ENCODE measurements at places on chromosomes 11 and 22.

GRCh38 chr22:50606165-50606945 lies 5.8 kb downstream of the MAPK8IP2 start:
- DNase-seq = no peak

DNA sequence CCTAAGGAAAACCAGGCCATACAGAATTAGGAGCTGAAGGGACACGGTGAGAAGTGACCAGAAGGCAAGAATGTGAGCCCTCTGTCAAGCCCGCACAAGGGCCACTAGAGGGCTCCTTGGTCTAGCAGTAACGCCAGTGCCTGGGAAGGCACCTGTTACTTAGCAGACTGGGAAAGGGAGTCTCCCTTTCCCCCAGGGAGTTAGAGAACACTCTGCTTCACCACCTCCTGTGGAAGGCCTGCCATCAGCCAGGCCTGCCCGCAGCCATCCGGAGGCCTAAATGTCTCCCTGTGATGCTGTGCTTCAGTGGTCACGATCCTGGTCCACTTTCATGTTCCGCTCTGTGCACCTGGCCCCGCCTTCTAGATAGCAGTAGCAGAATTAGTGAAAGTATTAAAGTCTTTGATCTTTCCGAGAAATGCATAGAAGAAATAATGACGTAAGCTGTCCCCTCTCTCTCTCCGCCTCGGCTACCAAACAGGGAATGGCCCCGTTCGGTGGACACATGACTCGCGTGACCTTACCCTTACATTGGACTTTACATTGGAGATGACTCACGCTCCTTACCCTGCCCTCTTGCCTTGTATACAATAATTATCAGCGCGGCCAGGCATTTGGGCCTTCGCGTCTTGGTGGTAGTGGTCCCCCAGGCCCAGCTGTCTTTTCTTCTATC lies 10.7 kb upstream of the GSTP1 start:
- no peak for DNase-seq

DNA sequence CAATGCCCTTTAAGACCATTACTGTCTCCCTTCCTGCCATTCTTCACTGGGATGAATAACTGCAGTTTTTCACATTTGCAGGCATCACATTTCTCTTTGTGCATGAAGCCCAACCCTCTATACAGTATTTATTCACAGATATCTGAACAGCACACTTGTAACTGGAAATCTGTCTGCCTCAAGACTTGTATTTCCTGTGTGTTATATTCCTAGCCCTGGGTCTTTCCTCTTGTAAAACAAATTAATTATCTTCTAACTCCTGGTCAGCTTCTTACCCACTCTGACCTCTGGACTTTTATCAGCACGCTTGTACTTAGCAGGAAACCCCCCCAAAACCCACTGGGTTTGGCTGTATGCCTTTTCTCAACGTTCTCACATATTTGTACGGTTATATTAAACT lies 2.0 kb downstream of the CSRP3 start:
- DNase-seq = no peak

DNA sequence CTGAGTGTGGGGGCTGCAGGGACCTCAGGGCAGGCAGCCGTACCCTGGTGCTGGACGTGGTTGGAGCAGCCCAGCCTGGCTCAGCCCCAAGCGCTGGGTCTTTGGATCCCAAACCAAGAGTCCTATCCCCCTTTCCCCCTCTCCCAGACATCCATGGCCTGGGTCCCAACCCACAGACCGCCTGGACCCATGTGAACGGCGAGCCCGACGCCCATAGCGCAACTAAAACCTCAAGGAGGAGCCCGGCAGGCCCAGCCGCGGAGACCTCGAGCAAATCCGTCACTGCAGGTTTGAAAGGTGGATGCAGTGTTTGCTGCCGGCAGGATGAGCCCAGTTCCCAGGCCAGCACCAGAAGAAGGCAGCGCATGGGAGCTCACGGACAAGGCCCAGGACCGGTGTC lies 337.0 kb downstream of the BRD1 start:
- DNase-seq = no peak

DNA sequence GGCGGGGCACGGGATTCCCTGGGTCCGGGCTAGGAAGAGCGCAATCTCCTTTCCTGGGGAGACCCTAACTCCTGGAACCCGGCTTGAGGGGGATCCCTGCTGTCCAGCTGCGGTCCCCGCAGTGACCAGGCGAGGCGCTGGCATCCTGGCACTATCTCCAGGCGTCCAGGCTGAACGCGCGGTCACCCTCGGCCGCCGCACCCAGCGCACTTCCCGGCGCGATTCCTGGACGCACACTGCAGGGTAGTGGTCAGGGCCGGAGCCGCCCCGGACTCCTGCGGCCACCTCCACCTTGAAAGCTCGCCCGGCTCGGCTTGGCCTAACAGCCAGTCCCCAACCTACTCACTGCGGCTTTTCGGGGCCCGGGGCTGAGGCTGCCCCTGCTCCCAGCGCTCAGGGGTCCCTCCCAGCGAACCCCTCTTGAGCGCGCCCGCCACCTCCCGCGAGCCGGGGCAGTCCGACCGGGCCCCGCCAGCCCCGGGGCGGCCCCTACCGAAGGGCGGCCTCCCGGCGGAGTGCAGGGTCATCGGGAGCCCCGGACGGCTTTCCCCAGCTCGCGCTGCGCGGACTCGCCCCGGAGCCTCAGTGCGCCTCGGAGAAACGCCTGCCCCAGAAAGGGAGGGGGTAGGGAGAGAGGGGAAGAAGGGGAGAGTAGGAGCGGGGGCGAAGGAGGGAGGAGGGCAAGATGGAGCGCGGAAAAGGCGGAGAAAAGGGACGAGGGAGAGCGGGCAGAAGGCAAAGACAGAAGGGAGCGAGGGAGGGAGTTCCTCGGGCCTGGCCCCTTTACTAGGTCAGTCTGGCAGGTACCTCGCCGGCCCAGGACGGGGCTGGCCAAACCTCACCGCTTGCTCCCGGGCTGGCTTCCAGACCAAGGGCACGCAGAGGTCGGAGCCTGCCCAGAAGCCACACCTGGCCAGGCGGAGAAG lies 1.0 kb downstream of the POU2AF3 start:
- no peak for DNase-seq

GRCh38 chr22:39514373-39514973 lies 5.9 kb upstream of the ATF4 start:
- DNase-seq = no peak

GRCh38 chr22:40797427-40797826 lies 21.7 kb downstream of the SLC25A17 start:
- no peak for DNase-seq

- DNase-seq = peak; percentile 5
Measured at GRCh38 chr22:19260804-19261203, 30.7 kb downstream of the CLTCL1 start.

GRCh38 chr11:10807493-10808234 lies 1.1 kb downstream of the EIF4G2 start:
- peak; percentile 48 for DNase-seq

DNA sequence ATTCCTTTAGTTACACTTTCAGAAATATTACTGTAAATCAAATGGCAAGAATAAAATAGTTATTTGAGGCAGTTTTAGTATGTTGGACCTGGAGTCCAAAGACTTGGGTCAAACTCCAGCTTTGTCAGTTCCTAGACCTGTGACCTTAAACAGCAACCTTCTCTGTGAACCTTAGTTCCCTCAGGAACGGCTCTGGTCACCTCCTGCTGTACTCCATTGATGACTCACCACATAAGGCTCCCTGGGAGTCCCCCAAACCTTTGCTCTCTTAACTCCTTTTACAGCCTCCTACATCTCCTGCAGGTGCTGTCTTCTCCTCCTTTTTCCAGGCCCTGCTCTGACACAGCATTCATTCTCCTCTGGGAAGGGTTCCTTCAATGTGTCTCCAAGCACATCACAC lies 29.1 kb downstream of the LIMK2 start:
- DNase-seq = no peak

DNA sequence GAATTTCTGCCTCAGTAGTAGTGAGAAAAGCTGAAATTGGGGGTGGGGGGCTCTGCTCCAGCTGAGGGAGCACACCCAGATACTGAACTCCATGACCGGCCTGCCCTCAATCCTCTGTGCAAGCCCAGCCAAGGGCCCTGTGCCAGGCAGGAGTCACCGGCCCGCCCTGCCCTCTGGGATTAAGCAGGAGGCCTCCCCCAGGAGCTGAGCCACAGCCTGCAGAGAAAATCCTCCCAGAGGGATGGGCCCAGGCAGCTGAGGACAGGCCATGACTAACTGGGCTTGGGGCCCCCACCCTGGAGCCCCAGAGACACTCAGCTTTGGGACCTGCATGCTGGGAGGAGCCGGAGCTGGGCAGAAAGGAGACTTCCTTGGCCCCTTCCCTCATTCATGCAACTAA lies 48.8 kb downstream of the MN1 start:
- DNase-seq = no peak

- DNase-seq = no peak
Measured at GRCh38 chr22:23547818-23548500, 32.1 kb downstream of the IGLL1 start.

- no peak for DNase-seq
Measured at GRCh38 chr11:129248618-129249017, 56.5 kb upstream of the ARHGAP32 start.

DNA sequence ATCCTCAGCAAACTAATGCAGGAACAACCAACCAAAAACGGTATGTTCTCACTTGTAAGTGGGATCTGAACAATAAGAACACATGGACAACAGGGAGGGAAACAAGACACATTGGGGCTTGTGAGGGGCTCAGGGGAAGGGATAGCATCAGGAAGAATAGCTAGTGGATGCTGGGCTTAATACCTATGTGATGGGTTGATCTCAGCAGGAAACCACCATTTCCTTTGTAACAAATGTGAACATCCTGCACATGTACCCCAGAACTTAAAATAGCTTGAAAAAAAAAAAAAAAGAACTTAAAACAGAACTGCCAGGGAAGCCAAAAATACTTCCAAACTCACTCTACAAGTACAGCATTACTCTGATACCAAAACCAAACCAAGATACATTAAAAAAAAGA lies 33.8 kb downstream of the CASP4 start:
- peak; percentile 18 for DNase-seq

- DNase-seq = no peak
Measured at GRCh38 chr11:47398011-47398410, 10.4 kb upstream of the SLC39A13 start.

DNA sequence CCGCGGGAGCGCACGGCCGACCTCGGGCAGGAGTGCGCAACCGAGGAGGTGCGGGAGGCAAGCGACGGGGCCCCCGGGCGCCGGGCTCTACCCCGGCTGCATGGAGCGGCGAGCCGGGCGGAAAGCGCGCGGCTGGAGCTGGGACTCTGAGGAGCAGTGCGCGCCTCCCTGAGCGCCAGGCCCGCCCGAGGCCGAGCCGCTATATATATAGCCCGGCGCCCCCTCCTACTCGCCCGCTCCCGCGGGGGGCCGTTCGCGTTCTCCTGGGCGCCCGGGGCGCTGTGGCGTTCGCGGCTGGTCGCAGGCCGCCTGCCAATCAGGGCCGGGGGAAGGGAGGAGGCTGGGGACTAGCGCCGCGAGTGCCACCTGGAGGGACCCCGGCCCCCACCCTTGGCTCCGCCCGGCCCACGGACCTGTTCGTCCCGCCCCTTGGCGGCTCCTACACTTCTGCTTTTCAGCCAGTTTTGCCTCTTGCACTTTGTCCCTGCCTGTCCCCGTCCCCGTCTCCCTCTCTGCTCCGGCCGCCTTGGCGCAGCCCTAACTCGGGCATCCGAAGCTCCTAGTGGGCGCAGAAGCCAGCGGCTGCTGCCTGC lies at the start of gene FGF4:
FGF4 (minus strand) TSS at position 179 of the 593 bp plus-strand sequence. CDS start 257 bp downstream, outside the sequence.
- no peak for DNase-seq

GRCh38 chr22:22948651-22949571 lies 61.3 kb downstream of the IGLL5 start:
- no peak for DNase-seq

GRCh38 chr11:107713009-107713408 lies 1.2 kb upstream of the SLN start:
- no peak for DNase-seq

DNA sequence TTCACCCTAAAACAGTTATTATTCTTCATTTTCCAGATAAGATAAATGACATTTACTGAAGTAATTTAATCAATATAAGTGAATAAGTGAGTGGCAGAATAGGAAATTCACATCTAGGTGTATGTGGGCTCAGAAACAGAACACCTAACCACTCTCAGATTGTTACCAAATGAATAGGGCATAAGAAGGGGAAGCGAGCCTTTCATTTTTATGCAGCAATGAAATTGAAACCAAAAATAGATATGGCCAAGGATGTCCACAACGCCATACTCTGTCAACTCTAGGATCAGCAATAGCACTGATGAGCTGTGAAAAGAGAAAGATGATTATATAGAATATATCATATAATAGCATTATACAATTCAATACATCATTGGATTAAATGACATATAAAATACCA lies 398.1 kb upstream of the API5 start:
- no peak for DNase-seq

- DNase-seq = no peak
Measured at GRCh38 chr22:24410110-24410856, 17.1 kb upstream of the ADORA2A start.

- DNase-seq = peak; percentile 80
Measured at GRCh38 chr11:118907051-118908042, 18.4 kb downstream of the BCL9L start.

DNA sequence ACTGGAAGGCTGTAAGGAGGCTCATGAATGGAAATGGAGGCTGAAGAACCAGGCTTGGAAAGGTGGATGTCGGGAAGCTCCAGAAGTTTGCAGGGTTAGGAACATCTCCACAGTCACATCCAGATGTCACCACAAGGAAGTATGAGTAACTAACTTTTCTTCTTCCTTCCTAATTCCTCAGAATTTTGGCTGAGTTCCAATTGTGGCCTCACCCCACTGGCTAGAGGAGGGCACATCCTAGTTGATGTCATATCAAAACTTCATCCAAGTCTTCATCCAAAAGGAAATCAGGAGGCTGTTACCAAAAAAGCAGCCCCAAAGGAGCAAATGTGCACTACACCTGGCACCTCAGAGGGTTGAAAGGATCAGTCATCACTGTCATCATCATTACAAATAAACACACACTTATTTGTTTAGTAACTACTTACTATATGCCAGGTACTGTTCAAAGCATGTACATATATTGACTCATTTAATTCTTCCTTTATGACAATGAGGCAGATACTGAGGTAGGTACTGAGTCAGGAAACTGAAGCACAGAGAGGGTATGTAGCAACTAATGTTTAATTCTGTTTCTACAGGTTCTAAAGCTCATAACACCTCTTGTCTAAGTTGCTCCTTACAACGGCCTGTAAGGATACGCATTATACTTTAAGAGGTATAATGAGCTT lies 7.3 kb upstream of the PTPN5 start:
- DNase-seq = no peak

Data from central memory CD4-positive, alpha-beta T cell (primary cell).